CD4-positive, alpha-beta T cell treated with Interleukin-15 for 4 hours (primary cell): ENCODE measurements at places on chromosomes 7 and 10.

DNA sequence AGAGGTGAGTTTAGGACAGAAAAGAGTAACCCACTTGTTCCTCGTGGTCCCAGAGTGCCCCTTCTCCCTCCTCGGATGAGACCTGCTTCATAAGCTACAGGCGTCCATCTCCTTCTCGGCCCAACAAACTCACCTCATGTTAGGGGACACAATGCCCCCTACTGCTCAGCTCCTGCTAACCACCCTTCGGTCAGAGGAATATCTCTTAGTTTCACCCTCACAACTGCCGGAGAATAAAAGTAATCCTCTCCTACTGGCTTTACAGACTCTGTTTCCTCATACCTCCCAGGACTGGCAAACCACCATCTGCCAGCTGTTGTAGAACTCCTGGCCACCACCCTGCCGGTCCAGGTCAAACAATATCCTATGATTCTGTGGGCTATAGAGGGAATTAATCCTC, 3.2 kb downstream of the AKR1B15 start:
- no peak for DNase-seq

DNA sequence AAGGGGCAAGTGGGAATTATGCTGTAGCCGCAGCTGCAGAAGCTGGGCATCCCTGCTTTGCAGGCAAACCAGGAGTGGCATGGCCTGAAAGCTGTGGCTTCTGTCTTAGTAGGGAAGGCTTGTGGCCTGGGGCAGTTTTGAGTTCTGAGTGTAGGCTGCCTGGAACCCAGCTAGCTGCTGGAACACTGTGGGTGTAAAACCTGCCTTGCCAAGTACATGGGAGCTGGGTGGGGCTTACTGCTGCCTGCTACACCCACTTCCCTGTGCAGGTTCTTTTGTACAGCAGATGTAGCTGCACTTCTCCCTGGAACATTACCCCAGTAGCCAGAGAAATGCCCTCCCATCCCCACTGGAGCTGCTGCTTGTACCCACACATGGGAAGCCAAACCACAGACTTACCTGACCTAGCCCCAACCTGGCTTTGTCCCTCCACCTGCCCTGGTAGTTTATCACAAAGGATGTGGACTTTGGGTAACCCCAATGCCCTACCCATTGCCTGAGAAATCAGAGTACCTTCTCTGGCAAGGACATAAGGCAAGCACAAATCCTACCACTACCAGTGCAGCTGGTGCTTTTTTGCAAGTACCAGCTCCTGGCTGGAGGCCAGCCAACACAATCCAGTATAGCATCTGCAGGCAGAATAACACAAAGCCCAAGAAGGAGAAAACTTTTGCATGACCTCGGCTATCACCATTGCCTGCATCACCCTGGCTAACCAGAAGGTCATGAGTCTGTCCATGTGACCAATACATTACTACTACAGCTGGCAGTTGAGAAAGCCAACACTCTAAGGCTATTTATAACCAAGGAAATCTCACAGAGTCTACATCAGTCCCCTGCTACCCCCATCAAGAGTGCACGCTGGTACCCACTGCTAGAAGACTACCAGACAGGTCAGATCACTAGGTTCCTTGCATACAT, 26.5 kb upstream of the PPP1R3A start:
- no peak for DNase-seq

DNA sequence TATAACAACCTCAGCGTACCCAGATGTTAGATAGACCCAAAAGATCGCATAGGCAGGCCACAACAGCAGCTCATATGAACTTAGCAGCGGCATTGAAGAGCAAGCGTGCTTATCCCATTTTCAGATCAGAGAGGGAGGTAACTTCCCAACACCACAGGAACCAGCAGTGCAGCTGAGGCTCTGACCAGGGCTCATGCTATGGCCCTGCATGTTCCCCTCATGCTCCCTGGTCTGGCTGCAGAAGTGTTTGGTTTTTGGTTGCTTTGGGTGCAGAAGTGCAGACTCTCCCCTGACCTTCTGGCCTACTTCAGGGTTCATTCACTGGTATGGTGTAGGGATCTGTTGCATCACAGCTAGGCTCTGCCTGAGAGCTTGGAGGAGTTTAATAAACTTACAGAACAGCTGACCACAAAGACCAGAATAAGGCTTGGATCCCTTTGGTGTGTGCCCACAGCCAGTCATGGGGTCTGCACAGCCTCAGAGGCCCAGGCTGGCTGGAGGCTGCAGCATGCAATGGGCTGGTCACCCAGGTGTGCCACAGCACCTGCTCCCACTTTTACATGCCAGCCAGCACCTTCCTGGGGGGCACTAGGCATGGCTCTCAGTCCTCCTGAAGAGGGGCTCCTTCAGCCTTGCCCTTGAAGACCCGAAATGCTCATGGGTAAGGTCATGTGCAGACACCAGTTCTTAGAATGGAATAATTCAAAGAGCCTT, 9.1 kb upstream of the CXCL12 start:
- no peak for DNase-seq

- DNase-seq = no peak
Observed at GRCh38 chr10:110263164-110263563, 41.6 kb downstream of the SMNDC1 start.

DNA sequence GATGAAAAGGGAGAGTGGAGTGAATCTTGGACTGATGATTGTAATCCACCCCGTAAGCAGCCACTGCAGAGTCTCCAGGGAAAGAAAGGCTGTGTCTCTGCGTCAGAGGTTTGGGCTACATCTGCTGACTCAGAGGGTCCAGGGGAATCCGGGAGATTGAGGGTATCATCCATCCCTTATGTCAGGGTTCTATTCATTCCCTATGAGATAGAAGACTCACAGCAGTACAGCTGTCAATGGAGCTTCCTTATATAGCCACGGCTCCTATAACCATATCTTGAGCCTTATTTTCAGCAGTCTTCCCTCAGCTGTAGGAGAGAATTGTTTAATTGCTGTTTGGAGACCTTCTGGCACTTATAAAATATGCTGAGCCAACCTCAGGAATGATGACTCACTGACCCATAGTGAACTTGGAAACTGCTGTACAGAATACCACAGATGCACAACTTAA, 558.2 kb upstream of the PFKP start:
- no peak for DNase-seq

DNA sequence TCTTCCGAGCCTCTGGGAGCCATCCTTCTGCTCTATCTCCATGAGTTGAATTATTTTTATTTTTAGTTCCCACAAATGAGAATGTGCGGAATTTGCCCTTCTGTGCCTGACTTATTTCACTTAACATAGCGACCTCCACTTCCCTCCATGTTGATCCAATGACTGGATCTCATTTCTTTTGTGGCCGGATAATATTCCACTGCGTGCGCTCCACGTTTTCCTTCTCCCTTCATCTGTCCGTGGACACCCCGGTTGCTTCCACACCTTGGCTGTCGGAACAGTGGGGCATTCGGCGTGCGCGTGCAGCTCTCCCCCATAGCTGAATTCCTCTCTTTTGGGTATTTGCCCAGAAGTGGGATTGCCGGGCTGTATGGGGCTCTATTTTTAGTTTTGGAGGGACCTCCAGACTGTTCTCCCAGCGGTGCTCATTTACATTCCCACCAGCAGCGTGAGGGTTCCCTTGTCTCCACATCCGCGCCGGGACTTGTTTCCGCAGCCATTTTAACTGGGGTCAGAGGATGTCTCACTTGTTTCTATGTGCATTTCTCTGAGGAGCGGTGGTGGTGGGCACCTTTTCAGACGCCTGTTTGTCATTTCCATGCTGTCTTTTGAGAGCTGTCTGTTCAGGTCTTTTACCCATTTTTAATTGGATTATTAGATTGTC, 51.0 kb upstream of the SUN1 start:
- no peak for DNase-seq

DNA sequence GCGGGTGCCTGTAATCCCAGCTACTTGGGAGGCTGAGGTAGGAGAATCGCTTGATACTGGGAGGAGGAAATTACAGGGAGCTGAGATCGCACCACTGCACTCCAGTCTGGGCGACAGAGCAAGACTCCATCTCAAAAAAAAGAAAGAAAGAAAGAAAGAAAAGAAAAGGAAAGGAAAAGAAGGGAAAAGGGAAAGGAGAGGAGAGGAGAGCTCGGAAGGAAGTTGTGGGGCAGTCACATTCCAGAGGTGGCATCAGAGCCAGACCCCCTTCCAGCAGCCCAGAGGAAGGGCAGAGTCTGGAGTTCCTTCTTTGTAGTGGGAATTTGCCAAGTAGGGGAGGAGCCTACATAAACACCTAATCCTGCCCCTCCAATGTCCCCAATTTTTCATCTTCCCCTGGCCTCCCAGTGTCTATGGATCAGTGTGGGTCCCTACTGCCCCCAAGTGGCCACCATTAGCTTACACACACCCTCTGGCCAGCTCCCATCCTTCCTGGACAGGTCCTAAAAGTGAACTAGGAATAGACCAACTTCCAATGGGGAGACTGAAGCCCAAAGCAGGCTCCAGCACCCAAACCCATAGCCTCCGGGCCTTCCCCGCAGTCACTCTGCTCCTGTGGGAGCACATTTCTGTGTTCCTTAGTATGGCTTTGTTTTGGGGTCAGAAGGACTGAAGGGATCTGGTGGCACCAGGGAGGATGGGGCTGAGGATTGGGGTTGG, 39.6 kb upstream of the HSPB1 start:
- peak; percentile 17 for DNase-seq

- no peak for DNase-seq
Observed at GRCh38 chr7:10122551-10123100, 851.0 kb upstream of the PHF14 start.

DNA sequence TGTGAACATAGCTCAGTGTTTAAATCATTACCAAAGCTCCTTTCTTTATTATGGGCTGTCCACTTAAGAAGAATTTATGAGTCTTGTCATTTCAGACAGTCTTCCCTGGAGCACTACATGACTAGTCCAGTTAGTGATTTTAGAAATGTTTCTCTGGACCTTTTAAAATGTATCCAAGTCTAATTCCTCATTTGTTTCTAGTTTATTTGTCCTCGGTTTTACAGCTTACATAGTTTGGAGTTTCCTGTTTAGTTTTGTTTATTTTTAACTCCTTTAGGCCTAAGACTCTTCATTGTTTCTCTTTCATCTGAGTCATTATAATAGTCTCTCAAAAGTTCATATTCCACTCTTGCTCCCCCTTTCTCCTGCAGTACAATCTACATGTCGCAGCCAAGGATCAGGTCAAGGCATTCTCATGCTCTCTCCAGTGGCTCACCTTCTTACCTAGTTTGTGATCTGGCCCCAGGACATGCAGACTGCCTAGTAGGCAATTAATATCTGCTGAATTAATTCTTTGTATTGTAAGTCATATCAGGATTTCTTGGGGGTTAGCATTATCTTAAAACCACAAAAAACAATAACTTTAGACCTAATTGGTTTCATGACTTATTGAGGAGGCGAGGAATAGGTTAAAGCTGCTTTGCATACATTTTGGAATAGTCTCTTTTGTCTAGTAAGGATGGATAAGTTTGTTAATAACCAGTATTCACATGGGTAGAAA, 93.8 kb downstream of the MAPK8 start:
- DNase-seq = no peak

- no peak for DNase-seq
Observed at GRCh38 chr7:106430103-106430502, 145.3 kb upstream of the NAMPT start.

- DNase-seq = no peak
Observed at GRCh38 chr10:90328896-90329295, 528.9 kb downstream of the HTR7 start.

GRCh38 chr10:29378106-29378505, 89.2 kb downstream of the LYZL1 start:
- DNase-seq = no peak

DNA sequence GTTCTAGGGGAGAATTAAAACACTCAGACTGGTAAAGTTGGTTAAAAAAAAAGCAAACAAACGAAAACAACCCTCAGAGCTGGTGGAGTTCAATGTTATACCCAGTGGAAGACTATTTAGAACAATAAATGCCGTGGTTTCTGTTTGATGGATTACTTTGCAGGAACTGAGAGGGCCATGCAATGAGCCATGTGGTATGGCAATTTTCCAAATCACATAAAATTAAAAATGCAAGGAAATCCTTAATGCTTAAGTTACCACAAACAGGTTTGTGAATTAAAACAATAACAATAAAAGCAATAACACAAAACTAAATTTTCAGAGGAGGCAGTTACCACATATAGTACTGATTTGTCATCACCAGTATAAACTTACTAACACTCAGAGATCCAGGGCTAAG, 96.9 kb downstream of the RTKN2 start:
- DNase-seq = no peak

DNA sequence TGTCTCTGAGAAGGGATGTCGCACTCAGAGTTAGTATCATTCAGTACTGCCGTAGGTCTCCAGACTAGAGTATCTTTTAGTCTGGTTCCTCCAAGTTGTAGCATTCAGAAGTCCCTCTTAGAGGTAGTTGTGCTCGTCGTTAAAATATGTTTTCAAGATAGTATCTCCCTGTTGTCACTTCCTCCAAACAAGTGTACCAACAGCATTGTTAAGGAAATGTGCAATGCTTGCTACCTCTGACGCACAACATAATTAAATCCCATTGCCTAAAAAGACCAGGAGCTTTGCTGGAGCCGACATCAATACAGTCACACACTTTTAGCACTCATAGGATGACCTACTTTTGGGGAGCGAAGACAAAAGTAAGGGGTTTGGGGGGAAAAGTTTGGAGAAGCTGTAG, 80.0 kb upstream of the STK17A start:
- DNase-seq = no peak

DNA sequence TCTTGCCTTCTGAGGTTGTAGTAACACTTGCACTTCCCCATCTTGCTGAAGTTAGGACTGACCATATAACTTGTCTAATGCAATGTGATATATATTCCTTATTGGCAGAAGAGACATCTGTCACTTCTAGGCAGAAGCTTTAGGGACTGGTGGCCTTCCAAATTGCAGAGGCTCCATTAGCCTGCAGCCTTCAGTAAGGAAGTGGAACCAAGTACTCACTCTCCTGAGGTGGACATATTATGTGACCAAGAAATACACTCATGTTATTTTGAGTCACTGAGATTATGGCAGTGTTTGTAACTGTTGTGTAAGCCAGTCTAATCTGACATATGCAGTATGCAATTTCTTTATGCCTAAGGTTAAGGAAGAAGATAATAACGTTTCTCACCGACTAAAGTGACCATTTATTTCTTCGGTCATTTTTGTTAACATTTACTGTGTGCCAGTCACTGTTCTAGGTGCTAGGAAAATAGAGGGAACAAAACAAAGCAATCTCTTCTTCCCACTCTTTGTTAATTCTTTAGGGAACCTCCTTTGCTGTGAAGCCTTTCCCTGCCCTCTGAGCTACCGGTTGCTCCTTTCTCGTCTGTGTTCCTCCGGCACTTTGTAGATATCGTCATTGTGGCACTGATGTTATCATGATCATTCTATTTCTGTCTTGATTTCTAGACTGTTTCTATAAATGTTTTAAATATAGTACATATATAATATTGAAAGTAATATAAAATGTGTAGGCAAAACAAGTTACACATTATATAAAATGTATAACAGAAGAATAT, 52.9 kb upstream of the HBP1 start:
- DNase-seq = no peak
